Right atrium auricular region (tissue), 2 donors: ENCODE measurements at places on chromosomes 7 and 10. TPM values are rescaled to one million over a fixed set of nuclear protein-coding genes. Genes with fewer than 3 reads are reported as not detected.

OLAH gene
- 0.24 TPM for total RNA-seq

DNA sequence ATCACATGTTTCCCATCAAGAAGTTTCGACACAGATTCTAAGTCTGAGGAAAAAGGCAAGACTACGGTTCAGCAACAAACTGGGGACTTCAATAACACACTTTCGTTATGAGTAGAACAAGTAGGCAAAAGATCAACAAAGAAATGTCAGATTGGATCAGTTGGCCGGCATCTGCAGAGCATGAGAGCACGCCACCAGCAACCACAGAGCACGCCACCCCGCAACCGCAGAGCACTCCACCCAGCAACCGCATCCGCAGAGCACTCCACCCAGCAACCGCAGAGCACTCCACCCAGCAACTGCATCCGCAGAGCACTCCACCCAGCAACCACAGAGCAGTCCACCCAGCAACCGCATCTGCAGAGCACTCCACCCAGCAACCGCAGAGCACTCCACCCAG, 89.7 kb upstream of the FAM20C start:
- H3K4me3 ChIP-seq, result no peak overlapping the region
- H3K27ac ChIP-seq, result no peak overlapping the region
- no peak for DNase-seq
- no peaks in the 10 kb centered on the region for H3K36me3 ChIP-seq
- no peaks in the 10 kb centered on the region for H3K27me3 ChIP-seq

- no peaks in the 10 kb centered on the region for H3K27me3 ChIP-seq
- no peak for DNase-seq
- H3K36me3 ChIP-seq, result peaks cover 9% of the 10 kb centered on the region
- no peak overlapping the region for H3K27ac ChIP-seq
- H3K4me3 ChIP-seq, result no peak overlapping the region
- H3K4me1 ChIP-seq, result no peaks in the 10 kb centered on the region
Measured at GRCh38 chr10:13483951-13484350, 44.9 kb downstream of the BEND7 start.

GRCh38 chr7:33644489-33644888, 260.9 kb upstream of the BMPER start:
- DNase-seq, result no peak
- no peaks in the 10 kb centered on the region for H3K4me1 ChIP-seq
- no peaks in the 10 kb centered on the region for H3K27me3 ChIP-seq
- no peak overlapping the region for H3K4me3 ChIP-seq
- no peaks in the 10 kb centered on the region for H3K36me3 ChIP-seq

GRCh38 chr10:29386342-29386999, 97.6 kb downstream of the LYZL1 start:
- H3K36me3 ChIP-seq, result no peaks in the 10 kb centered on the region
- H3K27ac ChIP-seq, result no peak overlapping the region
- H3K27me3 ChIP-seq, result no peaks in the 10 kb centered on the region
- H3K4me3 ChIP-seq, result no peak overlapping the region

DNA sequence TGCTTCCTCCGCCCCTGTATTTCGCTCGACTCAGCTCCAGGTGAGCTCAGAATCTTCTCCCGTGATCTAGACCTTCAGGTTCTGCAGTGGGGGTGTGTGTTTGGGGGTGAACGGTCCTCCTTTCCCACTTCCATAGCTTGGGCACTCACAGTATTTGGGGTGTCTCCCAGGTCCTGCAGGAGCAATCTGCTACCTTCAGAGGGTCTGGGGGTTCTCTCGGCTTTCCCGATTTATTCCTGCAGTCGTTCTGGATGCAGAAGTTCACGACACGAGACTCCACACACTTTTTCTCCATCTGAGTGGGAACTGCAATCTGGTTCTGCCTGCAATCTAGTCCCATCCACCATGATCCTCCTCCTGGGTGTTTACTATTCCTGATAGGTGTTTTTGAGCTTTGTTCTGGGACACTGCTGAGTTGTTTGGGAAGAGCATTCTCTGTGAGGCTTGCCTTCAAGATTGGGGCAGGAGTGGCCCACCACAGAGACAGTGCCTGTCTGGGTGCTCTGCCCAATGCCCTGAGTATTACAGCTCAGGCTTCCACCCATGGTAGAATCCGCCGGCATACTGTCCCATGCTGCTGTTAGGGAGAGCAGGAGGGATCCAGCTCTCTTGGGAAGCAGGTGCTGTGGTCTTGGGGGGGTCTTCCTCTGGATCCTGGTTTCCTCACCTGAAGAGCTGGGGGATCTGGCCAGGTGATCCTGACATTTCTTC, 29.8 kb downstream of the JAKMIP3 start:
- no peak overlapping the region for H3K27ac ChIP-seq
- no peak overlapping the region for H3K4me3 ChIP-seq
- no peaks in the 10 kb centered on the region for H3K4me1 ChIP-seq
- no peaks in the 10 kb centered on the region for H3K27me3 ChIP-seq
